Activated naive CD8-positive, alpha-beta T cell treated with anti-CD3 and anti-CD28 coated beads, Interleukin-2, amount 10 ng/mL, durations not matched to agents 7 days and 5 days (primary cell): ENCODE measurements at places on chromosomes 5 and 9. TPM values are rescaled to one million over a fixed set of nuclear protein-coding genes. Genes with fewer than 3 reads are reported as not detected.

DNA sequence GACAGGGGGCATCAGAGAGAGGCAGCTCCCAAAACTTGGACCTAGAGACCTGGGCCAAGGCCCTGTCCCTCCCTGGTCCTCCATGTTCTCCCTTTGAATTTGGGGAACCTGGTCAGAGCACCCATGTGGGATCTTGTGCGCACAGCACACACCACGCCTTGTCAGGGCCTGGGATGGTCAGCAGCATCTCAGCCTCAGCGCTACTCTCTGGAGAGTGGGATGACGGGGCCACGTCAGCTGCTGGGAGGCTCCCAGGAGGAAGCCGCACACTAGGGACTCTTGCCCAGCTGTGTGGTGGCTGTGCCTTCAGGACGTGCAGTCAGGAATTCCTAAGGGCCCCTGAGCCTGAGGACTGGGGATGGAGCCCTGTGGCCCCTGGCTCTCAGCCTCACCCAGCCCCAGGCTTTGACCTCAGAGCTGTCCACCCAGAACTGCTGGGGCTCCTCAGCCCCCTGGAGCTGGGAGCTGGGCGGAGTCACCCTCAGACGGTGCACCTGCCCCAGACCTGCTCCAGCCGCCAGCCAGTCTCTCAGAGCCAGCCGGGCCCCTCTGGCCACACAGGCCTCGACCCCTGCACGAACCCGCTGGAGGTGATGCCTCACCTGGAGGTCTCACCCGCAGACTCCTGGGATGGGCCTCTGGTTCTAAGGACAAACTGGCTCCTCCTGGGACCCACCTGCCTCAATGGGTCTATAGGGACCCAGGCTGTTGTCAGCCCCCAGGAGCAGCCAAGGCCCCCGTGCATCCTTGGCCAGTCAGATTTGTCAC lies 38.3 kb upstream of the EGFL7 start:
- H3K27me3 ChIP-seq, result no peaks in the 10 kb centered on the region
- no peaks in the 10 kb centered on the region for H3K36me3 ChIP-seq
- H3K27ac ChIP-seq, result no peak overlapping the region
- no peak for DNase-seq

RLN1 gene
- 2.9 TPM for total RNA-seq

ARHGEF28 gene
- total RNA-seq, result not detected

DNA sequence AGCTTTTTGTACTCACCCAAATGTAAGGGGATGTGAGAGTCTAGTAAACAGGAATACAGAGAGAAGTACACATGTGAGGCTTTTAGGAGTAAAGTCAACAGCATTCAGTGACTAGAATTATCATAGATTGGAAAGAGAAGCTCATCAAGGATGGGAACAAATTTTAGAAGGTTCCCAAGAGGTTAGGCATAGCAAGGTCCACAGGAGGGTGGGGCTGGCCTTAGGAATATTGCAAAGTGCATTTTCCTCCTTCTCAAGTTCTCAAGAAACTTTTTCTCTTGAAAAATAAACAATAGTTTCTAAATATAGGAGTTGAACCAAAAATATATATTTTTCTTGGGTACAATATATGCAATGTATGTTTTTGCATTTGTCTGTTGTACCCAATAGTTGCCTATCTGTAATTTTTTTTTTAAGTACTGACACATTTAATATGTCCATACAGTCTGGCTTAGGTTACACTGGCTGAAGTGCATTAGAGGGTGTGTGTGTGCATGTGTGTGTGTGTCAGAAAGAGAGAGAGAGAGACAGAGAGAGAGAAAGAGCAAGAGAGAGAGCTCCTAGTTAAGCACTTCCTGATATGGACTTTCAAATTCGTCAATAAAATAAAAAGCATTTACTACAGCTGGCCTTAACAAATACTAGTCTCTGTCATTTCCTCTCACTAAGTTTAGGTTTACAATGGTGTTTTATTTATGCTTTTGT lies 62.2 kb downstream of the SNX18 start:
- H3K4me1 ChIP-seq, result peaks cover 5% of the 10 kb centered on the region
- DNase-seq, result no peak
- H3K4me3 ChIP-seq, result no peak overlapping the region
- H3K27me3 ChIP-seq, result peaks cover 3% of the 10 kb centered on the region
- no peak overlapping the region for H3K27ac ChIP-seq

GRCh38 chr5:60997721-60998120 lies 52.7 kb downstream of the NDUFAF2 start:
- no peaks in the 10 kb centered on the region for H3K4me1 ChIP-seq
- no peaks in the 10 kb centered on the region for H3K27me3 ChIP-seq
- DNase-seq, result no peak
- H3K27ac ChIP-seq, result no peak overlapping the region
- H3K36me3 ChIP-seq, result peaks cover 9% of the 10 kb centered on the region
- H3K4me3 ChIP-seq, result no peak overlapping the region

IL33 gene
- not detected for total RNA-seq

DNA sequence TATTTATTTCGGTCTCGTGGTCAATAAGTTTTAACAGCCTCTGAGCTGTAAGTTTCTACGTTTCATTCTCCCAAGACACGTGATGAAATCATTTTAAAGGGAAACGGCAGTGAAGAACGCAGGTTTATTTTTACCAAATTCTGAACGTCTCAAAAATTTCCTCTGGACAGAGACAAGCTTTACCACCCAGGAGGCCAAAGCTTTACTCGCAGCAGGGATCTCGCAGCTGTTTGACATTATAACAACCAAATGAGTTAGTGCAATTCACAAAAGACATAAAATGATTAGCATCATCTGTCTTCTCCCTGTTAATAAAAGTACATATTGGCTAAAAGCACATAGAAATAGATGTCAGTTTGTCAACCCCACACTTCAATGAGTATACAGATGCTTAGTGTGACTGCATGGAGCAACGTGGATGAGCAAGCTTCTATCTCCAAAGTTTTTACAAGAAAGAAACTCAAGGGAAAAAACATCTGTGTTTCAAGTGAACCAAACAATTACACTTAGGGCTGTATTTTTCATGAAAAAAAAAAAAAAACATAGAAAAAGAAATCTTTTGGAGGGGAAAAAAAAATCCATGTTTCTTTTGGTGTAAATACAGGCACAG lies 2.5 kb downstream of the SEMA5A start:
- no peak overlapping the region for H3K4me3 ChIP-seq
- no peaks in the 10 kb centered on the region for H3K4me1 ChIP-seq
- no peak for DNase-seq
- peaks cover 22% of the 10 kb centered on the region for H3K27me3 ChIP-seq
- no peak overlapping the region for H3K27ac ChIP-seq

DNA sequence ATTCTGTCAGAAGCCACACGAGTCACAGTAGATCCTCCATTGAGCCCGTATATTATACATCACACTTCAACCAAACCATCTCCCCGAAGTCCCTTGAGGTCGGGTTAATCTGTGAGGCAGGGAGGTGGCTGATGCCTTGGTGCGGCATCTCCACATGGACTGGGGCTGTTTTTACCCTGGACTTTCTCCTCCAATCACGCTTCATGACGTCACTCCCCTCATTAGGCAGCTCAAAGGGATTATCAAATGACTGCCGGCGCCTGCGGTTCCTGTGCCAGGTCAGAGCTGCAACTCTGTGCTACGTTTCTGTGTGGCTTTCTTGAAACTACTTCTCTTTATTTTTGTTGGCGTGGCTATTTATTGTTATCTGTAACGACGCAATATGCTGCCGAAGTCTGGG lies 53.7 kb downstream of the TMOD1 start:
- H3K27ac ChIP-seq, result no peak overlapping the region
- peaks cover 34% of the 10 kb centered on the region for H3K27me3 ChIP-seq
- H3K36me3 ChIP-seq, result no peaks in the 10 kb centered on the region
- no peak for DNase-seq
- H3K4me3 ChIP-seq, result no peak overlapping the region

DNA sequence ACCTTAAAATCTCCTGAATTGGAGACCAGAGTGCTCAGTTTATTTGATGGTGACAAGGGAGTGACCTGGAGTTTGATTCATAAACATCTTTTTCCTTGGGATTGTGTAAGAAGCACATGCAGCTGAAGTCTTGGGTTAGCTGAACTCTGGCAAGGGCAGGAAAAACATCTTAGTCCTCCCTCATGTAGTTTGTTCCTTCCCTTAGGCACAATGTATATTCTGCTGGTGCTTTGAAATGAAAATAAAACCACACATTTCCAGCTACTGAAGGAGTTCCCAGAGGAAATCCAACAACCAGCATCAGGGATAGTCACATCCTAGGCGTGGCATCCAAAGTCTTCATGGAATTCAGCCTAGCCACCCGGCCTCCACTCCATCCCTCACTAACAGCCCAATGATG lies 95.2 kb upstream of the PAPPA start:
- H3K27ac ChIP-seq, result no peak overlapping the region
- H3K4me1 ChIP-seq, result no peaks in the 10 kb centered on the region
- no peaks in the 10 kb centered on the region for H3K27me3 ChIP-seq
- H3K4me3 ChIP-seq, result no peak overlapping the region

- DNase-seq, result no peak
- H3K27ac ChIP-seq, result no peak overlapping the region
- no peaks in the 10 kb centered on the region for H3K36me3 ChIP-seq
- H3K4me1 ChIP-seq, result no peaks in the 10 kb centered on the region
- no peak overlapping the region for H3K4me3 ChIP-seq
Measured at GRCh38 chr5:95075111-95075510, 209.8 kb downstream of the MCTP1 start.

SCGB3A1 gene
- total RNA-seq, result 6.6 TPM

GRCh38 chr9:120402741-120403542 lies 177.0 kb downstream of the CDK5RAP2 start:
- H3K36me3 ChIP-seq, result peaks cover 41% of the 10 kb centered on the region
- H3K4me1 ChIP-seq, result peaks cover 7% of the 10 kb centered on the region
- H3K27me3 ChIP-seq, result no peaks in the 10 kb centered on the region
- no peak overlapping the region for H3K27ac ChIP-seq

DNA sequence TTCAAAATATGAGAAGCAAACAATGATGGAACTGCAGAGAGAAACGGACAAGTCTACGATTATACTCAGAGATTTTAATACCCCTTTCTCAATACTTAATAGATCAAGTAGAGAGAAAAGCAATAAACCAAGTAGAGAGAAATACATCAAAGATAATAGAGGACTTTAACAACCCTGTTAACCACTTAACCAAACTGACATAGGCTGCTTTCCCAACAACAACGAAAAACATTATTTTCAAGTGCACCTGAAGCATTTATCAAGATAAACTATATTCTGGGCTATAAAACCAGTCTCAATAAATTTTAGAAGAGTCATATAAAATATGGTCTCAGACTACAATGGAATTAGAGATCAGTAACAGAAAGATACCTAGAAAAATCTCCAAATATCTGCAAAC lies 67.4 kb downstream of the GNAQ start:
- no peak overlapping the region for H3K4me3 ChIP-seq
- H3K4me1 ChIP-seq, result peaks cover 16% of the 10 kb centered on the region
- no peak for DNase-seq
- H3K27ac ChIP-seq, result no peak overlapping the region

CHD1 gene
- 57.3 TPM for total RNA-seq

GAPT gene
- not detected for total RNA-seq

PTCH1 gene
- 19.4 TPM for total RNA-seq

GRCh38 chr5:137695651-137696428 lies 40.0 kb downstream of the KLHL3 start:
- peak; percentile 49 for DNase-seq
- peak overlapping the region; percentile 61 for H3K4me3 ChIP-seq
- peak overlapping the region; percentile 92 for H3K27ac ChIP-seq
- H3K36me3 ChIP-seq, result peaks cover 36% of the 10 kb centered on the region
